LNCaP clone FGC (cell line): ENCODE measurements at places on chromosomes 7 and 10.

DNA sequence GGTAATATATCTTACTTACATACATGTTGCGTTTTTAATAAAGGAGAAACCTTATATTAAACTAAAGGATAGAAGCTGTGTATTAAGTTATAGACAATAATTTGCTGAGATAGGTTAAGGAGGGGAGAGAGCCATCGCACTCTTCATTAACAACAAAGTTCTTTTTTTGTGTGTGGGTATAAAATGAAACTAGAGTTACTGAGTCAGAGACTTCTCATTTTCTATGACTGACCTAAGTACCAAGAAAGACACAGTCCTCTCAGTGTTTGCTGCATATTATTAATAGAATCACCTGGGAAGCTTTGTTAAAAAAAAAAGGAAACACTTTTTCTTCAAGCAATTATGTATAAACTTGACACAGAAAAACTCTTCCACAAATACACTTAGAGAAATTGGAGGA is 31.4 kb downstream of the FEZF1 start:
- no peak for DNase-seq

DNA sequence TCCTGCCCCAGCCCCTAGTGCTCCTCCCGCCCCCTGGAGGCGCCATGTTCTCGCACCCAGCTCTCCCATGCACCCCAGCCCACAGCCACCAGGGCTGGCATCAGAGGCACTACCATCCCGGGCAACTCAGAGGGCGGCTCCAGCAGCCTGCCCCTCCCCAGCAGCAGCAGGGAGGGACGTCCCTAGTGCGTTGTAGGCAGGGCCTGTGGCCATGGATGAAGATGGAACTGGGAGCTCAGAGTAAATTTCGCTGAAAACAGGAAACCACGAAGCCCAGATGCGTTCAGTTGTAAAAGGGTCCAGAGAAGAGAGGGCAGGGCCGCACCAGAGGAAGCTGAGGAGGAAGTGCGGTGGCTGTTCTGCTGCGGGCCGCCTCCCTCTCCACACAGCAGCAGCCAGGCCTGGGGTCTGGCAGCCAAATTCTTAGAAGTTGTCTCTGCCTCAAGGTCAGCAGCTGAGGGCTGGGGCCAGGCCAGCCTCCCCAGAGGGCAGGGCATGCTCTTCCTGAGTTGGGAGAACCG is 24.6 kb downstream of the VSIR start:
- DNase-seq: no peak

- DNase-seq: no peak
Observed at GRCh38 chr10:61399406-61399805, 53.8 kb downstream of the TMEM26 start.

GRCh38 chr10:53045315-53045714 is 272.7 kb upstream of the MBL2 start:
- DNase-seq: no peak

GRCh38 chr7:1085910-1086421 is 1.9 kb upstream of the GPER1 start:
- DNase-seq: no peak

- no peak for DNase-seq
Observed at GRCh38 chr10:33655165-33655815, 320.8 kb upstream of the NRP1 start.

GRCh38 chr7:2258661-2259365 is 16.8 kb downstream of the NUDT1 start:
- DNase-seq: no peak

DNA sequence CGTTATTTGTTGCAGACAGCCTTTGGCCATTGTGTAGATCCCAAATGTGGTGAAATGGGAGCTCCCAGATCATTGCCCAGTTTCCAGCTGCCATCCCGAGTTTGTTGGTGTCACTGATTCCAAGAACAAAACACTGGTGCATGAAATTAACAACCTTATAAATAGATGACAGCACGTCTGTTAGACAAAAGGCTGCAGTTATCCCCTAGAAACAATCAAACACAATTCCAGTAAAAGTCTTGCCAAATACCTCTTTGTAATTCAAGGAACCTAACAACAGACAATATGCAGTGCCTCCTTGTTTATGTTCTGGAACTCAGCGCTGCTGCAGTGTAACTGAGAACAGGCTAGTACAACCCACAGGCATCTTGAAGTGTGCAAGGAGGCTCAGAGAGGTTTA is 404.5 kb downstream of the PAXIP1 start:
- DNase-seq: no peak

GRCh38 chr7:152052771-152053170 is 27.3 kb downstream of the GALNT11 start:
- DNase-seq: no peak
